ENCODE measurements at places on chromosomes 5 and 9.

- no peak for DNase-seq
These were observed 1.8 kb upstream of the FAT2 start for GRCh38 chr5:151592855-151593408.

- no peak for DNase-seq
These were observed 20.0 kb upstream of the GRPEL2 start for GRCh38 chr5:149325166-149325735.

DNA sequence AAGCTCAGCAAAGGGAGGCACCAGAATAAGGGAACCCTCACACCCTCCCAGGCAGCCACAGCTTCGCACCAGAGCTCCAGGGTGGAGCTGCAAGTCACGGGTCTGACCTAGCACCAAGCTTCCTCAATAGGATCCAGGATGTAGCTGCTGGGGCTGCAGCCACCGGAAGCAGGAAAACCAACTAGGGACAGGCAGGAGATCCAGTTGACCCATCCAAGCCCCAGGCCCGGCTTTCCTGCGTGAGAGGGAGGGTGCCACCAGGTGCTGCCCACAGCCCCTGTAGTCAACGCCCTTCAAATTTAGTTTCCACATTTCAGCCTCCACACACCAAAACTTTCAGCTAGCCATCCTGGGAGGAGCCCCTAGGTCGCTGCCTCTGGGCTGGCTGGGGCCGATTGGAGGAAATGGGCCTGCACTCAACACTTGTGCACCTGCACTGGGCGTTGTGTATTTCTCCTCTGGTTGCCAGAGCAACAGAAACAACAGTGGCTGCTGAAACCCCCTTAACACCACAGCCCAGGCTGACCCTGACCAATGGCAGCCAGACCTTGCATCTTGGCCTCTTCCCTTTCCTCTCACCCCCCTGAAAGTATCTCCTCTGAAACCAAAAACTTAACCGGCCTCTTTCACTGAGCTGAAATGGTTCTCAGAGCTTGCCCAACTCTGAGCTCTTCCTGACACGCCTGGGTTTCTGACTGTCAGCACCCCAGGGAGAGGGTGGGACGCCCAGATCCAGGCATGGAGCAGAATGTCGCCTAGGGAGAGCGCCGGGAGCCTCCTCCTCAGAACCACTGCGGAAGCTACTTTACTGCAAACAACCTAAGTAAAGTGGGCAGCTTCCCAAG, 226.5 kb upstream of the MAP3K1 start:
- peak; percentile 74 for DNase-seq

GRCh38 chr9:27628311-27628710, 55.0 kb upstream of the C9orf72 start:
- no peak for DNase-seq

DNA sequence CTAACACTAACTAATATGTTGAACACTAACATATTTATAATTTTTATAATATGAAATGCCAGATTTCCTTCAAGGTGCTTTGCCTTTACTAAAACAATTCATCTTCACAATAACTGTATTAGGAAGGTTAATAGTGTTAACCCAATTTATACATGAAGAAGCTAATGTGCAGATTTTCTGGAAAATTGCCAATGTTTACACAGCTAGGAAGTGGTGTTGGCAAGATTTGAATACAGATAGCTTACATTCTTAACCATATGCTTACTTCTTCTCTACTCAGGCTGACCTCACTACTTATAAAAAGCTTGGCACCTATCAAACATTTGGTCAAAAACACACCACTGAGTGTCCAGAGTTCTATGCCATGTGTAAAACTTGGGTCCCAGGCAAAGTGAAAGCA, 445.4 kb upstream of the ITGA1 start:
- DNase-seq: no peak
